Activated naive CD8-positive, alpha-beta T cell treated with anti-CD3 and anti-CD28 coated beads, Interleukin-2, amount 10 ng/mL, durations not matched to agents 7 days and 5 days (primary cell): ENCODE measurements at places on chromosomes 7 and 10.

DNA sequence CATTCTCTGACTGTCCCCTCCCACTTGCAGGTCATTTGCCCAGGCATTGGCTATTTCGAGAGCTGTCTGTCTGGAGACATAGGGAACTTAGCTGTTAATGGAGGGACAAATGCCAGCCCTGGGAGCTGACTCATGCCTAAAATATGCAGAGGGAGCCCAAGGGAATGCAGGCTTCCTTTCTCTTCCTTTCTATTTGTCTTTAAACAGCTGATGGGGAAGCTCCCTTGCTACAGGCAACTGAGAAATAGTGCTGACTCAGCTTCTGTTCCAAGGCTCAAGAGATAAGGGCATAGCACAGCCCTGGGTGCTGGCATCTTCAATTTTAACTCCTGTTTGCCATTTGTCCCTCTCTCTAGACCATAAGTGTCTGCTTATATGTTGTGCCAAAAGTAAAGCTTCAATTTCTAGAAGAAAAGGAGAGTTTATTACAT is 82.7 kb upstream of the C1GALT1 start:
- no peak for DNase-seq

DNA sequence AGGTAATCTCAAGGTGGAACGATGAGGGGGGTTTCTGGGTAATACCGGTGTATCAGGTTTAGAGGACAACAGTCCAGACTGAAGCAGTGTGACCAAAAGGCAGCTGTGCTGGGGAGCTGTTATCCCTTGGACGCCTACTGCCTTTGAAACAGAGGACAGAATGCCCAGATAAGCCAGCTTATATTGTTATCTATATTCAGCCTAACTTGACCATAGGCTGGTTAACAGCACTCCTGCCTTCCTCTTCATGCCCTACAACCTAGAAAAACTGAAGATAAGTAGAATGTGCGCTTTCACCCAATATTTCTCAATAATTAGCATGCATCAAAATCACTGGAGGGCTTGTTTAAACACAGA is 44.9 kb downstream of the IL6 start:
- no peak for DNase-seq

GRCh38 chr10:74799721-74800221 is 26.6 kb upstream of the KAT6B start:
- no peak for DNase-seq

DNA sequence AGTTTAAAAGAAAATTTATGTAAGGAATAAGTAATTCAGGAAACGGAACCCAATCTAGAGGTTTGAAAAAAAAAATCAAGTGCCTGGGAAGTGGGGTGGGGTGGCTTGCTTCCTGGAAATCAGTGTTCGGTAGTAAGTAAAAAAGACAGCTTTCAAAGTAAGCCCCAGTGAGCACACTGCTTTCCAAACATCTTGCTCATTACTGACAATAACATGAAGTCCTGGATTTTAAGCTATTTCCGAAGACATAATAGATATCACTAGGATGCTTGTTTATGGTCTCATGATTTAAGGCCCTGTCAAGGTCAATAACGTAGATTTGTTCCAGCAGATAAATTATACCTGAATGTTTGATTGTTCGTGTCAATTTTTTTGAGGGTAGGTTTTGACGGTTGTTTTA is 1.3 kb downstream of the STAMBPL1 start:
- no peak for DNase-seq

DNA sequence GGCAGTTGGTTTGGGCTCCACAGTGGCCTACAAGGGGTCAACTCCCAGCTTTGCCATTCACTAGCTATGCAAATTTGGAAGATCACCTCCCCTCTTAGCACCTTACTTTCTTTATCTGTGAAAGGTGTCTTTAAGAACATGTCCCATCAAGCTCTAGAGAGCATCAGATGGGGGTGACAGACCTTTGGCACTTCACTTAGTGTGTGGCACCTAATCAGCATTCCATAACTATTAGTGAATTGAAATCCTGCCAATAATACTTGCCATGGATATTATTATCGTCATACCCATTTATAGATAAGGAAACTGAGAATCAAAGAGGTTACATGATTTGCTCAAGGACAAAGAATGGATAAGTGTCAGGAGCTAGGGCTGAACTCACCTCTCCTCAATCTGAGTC is 51.9 kb downstream of the PLPP4 start:
- DNase-seq: no peak

DNA sequence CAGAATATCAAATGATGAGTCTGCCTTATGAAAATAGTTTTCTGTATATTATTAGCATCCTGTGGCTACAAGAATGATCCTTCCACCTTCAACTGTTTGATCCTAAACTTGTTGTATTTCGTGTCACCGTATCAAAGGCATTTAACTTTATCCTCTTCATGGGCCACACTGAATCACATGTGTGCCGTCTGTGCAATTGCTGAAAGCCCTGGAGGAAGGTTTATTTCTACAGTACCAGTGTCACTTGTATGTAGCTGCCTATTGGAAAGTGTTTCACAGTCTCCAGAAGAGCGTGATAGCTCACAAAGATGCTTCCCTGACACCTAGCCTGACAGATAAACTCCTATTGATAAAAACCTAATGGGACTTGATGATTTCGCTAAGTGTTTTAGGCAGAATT is 94.5 kb downstream of the ITGA8 start:
- no peak for DNase-seq

DNA sequence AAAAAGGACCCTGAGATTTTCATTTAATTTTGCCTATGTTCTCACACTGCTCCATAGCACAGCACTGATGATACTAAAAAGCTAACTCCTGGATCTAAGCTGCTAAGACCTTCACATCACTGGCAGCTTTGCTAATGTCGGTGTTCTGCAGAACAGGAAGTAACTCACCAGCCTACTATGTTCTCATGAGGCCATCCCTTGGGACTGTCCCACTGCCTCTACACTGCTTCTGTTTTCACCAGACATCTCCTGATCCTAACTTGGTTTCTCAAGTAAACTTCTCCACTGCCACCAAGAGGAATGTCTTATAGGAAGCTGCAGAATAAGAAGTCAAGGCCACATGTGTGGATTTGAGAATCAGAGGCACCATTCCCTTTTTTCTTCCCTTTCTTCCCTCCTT is 15.1 kb downstream of the HTR7 start:
- no peak for DNase-seq

GRCh38 chr10:50228672-50229071 is 22.6 kb downstream of the ASAH2 start:
- DNase-seq: no peak

GRCh38 chr10:62916141-62916603 is 100.0 kb upstream of the EGR2 start:
- DNase-seq: no peak

DNA sequence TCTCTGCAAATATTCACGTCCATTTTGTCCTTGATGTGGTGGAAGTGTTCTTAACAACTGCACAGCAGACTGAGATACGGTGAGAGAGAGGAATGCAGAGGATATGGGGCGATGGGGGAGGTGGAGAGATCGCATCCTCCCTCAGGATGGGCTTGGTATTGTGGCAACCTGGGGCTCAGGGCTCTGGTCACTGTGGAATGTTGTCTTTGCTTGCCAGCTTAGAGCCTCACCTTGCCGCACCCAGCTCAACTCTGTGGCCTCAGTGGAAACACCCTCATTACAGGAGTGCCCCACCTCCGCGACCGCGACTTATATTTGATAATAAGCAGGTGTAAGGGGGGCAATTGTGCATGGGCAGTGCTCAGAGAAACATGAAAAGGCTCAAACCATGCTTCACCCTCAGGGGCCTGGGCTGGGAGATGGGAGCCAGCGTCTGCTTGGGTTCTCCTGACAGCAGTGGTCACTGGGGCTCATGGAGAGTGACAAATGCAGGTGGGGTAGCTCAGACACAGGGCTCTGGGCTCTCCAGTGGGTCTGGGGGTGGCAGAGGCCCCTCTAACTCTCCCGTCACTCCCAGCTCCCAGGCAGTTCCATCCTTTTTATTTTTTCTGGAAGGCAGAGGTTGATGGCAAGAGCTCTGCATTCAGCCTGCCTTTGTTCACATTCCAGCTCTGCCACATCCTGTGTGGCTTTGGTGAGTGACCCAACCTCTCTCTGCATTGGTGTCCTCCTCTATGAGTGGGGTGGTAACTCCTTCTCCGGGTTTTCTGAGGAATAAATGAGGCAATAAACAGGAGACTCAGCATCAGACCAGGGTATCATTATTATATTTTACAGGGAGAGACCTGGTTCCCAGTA is 43.1 kb upstream of the EMX2 start:
- no peak for DNase-seq

DNA sequence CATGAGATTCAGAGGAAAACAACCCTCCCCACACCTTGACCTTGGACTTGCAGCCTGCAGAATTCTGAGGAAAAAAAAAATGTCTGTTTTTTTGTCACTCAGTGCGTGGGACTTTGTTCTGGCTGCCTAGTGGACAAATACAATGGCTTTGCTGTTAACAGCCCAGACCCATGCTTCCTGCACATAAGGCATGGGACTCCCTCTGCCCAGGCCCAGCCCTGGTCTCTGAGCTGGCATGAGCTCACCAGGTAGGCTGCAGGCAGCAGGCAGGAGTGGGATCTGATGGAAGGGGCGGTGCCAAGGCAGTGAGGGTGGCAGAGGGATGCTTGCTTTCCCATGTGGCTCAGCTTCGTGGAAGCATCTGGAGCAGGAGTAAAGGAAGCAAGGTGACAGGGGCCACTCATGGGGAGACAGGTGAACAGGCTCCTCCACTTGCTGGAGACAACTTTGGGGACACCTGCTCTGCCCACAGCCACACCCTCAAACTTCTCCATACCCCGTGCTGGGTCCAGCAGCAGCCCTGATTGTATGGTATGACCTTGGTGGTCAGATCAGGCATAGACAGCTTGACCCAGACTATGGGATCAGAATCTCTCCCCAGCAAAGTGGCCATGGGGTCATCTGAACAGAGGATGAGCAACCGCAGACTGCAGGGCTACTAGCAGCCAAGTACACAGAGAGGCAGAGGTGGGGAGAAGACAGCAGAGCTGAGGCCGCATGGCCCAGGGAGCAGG is 27.0 kb downstream of the ANXA8 start:
- no peak for DNase-seq

DNA sequence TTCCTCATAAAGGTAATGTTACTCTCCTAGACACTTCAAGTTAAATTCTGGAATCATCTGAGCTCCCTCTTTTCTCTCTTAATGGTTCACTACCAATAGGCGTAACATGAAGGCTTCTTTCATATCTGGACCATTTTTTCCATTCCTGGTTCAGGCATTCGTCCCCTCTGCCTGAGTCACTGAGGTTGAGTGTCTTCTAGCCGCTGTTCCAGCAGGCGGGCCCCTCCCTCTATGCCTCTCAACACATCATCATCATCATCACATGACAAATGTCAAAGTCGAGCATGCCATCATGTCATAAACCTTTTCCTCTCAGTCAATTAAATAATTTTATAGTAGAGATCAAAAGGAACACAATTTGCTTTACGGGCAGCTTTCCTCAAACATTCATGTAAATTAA is 168.9 kb upstream of the ASAH2 start:
- no peak for DNase-seq

GRCh38 chr10:44966129-44966815 is 6.7 kb downstream of the RASSF4 start:
- DNase-seq: no peak

GRCh38 chr10:115945701-115946445 is 327.1 kb downstream of the GFRA1 start:
- no peak for DNase-seq

DNA sequence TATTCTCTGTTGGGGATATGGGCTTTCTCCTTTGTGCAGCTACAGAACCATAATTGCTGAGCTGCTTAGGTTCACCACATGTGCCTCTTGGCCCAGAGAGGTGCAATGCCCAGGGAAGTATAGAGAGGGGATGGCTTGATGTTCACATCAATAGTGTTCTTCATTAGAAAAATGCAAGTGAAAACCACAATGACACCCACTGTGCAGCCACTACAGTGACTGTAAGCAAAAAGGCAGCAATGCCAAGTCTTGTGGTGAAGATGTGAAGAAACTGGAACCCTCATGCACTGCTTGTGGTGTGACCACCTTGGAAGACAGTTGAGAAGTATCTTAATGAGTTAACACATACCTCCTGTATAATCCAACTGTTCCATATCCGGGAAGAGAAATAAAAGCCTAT is 318.9 kb upstream of the ZMIZ1 start:
- DNase-seq: no peak

- no peak for DNase-seq
Observed at GRCh38 chr10:113414543-113414942, 138.3 kb upstream of the HABP2 start.

- DNase-seq: no peak
Observed at GRCh38 chr10:109846832-109847231, 76.5 kb downstream of the XPNPEP1 start.

DNA sequence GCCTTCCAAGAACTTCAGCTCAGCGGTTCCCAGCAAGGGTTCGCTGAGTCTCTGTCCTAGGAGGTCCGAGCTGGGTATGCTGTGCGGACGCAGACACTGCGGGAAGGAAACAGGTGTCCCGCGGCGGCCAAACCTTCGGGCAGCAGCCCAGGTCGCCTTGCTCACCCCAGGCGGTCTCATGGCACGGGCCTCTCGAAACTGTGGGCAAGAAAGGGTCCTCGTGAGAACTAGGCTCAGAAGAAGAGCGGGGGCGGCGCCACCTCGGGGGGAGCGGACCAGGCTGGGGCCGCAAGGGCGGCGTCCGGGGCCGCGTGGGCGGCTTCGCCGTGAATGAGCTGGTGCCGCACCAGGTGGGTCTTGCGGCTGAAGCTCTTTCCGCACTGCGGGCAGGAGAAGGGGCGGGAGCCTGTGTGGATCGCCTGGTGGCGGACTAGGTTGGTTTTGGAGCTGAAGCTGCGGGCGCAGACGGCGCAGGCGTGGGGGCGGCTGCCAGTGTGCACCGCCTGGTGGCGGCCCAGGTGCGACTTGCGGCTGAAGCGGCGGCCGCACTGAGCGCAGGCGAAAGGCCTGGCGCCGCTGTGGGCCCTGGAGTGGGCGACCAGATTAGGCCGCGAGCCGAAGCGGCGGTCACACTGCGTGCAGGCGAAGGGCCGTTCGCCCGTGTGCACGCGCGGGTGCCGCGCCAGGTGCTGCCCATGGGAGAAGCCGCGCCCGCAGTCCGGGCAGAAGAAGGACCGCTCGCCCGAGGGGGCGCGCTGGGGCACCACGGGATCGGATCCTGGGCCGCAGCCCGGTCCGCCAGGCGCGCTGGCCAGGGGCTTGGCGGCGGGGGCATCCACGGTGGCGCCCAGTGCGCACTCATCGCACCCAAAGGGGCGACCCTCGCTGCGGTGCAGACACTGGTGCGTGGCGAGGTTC is 8.6 kb downstream of the ZNF467 start:
- no peak for DNase-seq

DNA sequence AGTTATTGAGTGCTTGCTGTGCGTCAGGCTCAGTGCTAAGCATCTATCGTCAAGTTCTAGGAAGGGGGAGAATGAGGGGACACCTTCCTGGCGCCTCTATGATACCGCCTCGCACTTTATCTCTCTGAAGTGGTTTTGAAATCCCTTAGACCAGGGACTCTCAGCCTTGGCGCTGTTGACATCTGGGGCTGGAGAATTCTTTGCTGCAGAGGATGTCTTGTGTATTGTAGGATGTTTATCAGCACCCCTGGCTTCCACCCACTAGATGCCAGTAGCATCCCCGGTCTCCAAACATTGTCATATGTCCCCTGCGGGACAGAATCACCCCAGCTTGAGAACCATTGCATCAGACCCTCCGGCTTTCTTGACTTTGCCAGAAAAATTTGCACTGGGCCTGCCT is 285.5 kb downstream of the CCDC3 start:
- no peak for DNase-seq
